ENCODE measurements at places on chromosomes 11 and 22. TPM values are rescaled to one million over a fixed set of nuclear protein-coding genes. Genes with fewer than 3 reads are reported as not detected.

Gene FBXO3
- total RNA-seq, result 41.1 TPM

Gene RAPSN
- total RNA-seq, result 0.50 TPM

Gene CNTN5
- total RNA-seq, result not detected

- no peak for DNase-seq
- no peaks in the 10 kb centered on the region for H3K36me3 ChIP-seq
- no peaks in the 10 kb centered on the region for H3K4me1 ChIP-seq
- no peak overlapping the region for H3K27ac ChIP-seq
Measured at GRCh38 chr11:9118277-9118676, 26.9 kb upstream of the SCUBE2 start.

DNA sequence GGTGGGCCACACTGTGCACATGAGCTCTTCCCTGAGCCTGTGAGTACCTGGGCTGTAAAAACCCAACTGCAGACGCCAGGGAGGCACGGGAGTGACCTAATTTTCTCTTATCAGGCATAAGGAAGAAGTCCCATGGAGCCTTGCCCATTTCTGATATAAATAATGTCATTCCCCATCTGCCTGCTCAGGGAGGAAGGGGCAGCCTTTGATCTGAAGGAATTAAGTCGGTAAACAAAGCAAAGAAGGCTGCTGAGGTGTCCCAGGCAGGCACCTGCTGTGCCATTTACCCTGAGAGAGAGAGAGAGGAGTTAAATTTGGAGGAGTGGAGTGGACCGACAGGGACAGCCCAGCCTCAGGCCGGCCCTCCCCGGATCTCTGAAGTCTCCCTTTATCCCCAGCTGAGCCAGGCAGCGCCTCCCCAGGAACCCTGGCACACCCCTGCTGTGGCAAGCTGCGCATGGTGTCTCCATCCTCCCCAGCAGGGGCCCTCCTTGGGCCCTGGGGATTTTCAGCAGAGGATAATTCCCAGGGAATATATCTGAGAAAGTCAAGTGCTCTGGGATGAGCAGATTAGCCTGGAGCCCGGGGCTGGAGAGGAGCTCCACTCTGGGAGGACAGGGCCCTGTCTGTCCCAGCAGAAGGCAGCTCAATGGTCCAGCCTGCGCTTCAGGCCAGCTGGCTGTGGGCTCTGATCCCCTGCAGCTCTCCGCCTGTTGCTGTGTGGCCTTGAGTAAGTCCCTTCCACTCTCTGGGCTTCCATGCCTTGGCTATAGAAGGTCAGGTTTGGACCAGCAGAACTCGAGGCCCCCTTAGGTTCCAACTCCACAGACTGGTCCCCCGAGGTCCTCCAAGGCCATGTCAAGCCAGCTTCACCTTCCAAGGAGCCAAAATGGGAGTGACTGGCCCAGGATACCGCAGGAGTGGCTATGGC, 17.5 kb upstream of the CABP7 start:
- H3K27me3 ChIP-seq, result no peaks in the 10 kb centered on the region
- peaks cover 49% of the 10 kb centered on the region for H3K4me1 ChIP-seq
- DNase-seq, result no peak
- H3K36me3 ChIP-seq, result peaks cover 1% of the 10 kb centered on the region
- no peak overlapping the region for H3K4me3 ChIP-seq

- peaks cover 69% of the 10 kb centered on the region for H3K4me1 ChIP-seq
- H3K27me3 ChIP-seq, result no peaks in the 10 kb centered on the region
- peak overlapping the region; percentile 96 for H3K27ac ChIP-seq
Measured at GRCh38 chr11:65576867-65577755, 1.3 kb downstream of the EHBP1L1 start.

DNA sequence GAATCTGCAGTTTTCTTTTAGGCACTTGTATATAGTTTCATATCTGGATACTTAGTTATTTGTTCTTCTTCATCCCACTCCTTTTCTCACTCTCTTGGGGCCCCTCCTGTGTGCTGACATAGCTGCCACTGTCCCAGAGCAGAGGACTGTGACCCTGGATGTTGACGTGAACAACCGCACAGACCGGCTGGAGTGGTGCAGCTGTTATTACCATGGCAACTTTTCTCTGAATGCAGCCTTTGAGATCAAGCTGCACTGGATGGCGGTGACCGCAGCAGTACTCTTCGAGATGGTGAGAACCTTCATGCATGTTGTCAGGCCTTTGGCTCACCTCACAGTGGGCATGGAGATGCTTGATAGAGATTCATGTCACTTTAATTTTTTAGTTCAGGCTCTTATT, 50.9 kb upstream of the YWHAH start:
- peaks cover 23% of the 10 kb centered on the region for H3K36me3 ChIP-seq
- no peak for DNase-seq
- H3K27me3 ChIP-seq, result no peaks in the 10 kb centered on the region
- H3K4me3 ChIP-seq, result no peak overlapping the region

DNA sequence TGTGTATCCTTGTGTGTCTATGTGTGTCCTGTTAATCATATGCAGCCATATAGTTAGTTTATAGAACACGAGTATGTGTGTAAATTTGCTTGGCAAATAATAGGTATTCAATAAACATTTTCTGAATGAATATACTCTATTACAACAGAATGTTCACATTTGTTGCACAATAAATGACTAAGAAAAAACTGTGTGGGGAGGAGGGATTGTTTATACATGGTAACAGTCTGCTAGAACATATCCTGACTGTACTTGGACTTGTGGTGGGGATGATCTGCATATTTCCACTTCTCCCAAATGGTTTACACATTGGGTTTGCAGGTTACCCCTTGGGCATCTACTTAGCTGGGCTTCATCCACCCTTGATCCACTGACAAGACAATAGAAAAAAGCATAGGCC, 194.6 kb downstream of the INSC start:
- H3K27ac ChIP-seq, result no peak overlapping the region
- H3K4me1 ChIP-seq, result no peaks in the 10 kb centered on the region
- no peak for DNase-seq

DNA sequence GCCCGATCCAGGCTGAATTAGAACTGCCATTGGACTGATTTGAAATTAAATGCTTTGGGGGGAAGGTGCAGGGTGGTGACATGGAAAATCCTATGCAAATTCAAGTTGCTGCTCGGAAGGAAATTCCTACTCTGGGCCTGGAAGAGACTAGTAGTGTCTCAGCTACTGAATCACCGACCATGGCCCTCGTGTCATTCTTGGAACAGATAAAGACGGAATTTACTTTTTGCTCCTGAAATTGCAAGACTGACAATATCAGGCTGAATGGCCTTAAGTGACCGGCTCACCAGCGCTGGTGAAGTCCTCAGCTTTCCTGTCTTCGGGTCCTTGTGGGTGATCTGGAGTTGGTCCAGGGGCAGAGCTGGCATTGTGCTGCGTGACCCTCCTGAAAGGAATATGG, 6.1 kb downstream of the ASCC2 start:
- DNase-seq, result no peak
- peaks cover 22% of the 10 kb centered on the region for H3K4me1 ChIP-seq
- no peaks in the 10 kb centered on the region for H3K27me3 ChIP-seq
- H3K36me3 ChIP-seq, result peaks cover 81% of the 10 kb centered on the region
- H3K27ac ChIP-seq, result no peak overlapping the region

GRCh38 chr22:17773606-17774205, 563 bp downstream of the BID start:
- H3K36me3 ChIP-seq, result no peaks in the 10 kb centered on the region
- H3K4me1 ChIP-seq, result peaks cover 32% of the 10 kb centered on the region
- peak overlapping the region; percentile 87 for H3K4me3 ChIP-seq
- H3K27ac ChIP-seq, result peak overlapping the region; percentile 43
- no peaks in the 10 kb centered on the region for H3K27me3 ChIP-seq

DNA sequence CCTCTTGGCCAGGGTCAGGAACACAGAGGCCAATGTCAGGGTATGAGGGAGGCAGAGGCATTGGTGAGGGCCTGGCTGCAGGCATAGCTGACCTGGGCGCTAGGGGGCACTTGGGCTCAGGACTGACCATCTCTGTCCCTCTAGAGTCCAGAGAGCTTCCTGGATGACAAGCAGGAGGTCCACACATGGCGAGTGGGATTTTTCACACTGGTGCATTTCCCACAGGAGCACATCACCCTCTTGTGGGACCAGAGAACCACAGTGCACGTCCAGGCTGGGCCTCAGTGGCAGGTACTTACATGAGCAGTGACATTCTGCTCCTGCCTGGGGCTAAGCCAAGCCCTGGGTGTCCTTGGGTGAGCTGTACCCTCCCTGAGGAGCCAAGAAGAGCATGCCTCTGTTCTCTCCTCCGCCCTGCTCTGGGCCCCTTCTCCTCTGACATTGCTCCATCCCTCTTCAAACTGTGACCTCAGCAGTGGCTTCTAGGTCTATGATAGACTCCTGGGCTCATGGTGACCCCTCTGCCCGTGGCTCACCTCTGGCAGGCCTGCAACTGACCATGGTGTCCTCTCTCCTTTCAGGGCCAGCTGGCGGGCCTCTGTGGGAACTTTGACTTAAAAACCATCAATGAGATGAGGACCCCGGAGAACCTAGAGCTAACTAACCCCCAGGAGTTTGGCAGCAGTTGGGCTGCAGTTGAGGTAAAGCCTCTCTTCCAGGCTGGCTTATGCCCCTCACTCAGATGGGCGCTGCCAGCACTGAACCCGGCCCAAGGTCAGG, 46.6 kb downstream of the OTOG start:
- no peaks in the 10 kb centered on the region for H3K4me1 ChIP-seq
- H3K27ac ChIP-seq, result no peak overlapping the region
- H3K36me3 ChIP-seq, result no peaks in the 10 kb centered on the region
- H3K4me3 ChIP-seq, result no peak overlapping the region

GRCh38 chr22:22342697-22343580, 98.4 kb downstream of the VPREB1 start:
- no peaks in the 10 kb centered on the region for H3K4me1 ChIP-seq
- H3K27ac ChIP-seq, result no peak overlapping the region
- H3K4me3 ChIP-seq, result no peak overlapping the region
- no peaks in the 10 kb centered on the region for H3K36me3 ChIP-seq
- DNase-seq, result peak; percentile 90
- H3K27me3 ChIP-seq, result peaks cover 46% of the 10 kb centered on the region

- no peak for DNase-seq
- no peaks in the 10 kb centered on the region for H3K36me3 ChIP-seq
- no peak overlapping the region for H3K27ac ChIP-seq
- H3K27me3 ChIP-seq, result no peaks in the 10 kb centered on the region
- peaks cover 7% of the 10 kb centered on the region for H3K4me1 ChIP-seq
Measured at GRCh38 chr11:130006929-130007328, 4.3 kb upstream of the PRDM10 start.

DNA sequence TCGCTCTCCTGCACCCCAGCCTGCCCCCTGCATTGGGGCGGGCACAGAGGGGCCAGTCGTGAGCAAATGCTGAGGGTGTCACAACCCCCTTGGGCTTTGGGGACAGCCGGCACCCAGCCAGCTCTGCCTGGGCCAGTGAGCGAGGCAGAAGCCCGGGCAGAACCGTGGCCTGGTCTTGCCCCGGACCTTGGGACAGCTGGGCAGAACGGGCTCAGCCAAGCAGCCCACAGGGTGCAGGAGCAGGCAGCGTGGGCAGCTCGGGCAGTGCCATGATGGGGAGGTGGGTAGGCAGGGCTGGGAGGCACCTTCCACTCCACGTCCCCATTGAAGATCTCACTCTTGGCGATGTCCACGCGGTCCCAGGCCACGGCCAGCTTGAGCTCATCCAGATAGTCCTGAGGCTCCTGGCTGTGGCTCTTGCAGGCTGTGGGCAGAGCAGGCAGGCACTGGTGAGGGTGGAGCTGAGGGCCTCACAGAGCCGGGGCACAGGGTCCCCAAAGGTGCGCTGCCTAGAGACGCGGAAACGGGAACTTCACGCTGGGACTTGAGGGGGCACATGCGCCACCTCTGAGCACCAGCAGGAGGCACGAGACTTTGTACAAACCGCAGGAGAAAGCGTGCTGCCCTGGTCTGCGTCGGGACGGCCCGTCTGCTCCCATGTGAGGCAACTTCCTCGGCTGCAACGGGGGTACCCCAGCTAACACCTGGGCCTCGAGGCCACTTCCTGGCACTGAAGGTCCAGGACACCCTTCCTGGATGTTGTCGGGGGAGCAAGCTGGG, 15.2 kb downstream of the TSSC4 start:
- H3K27ac ChIP-seq, result no peak overlapping the region
- DNase-seq, result no peak
- no peaks in the 10 kb centered on the region for H3K36me3 ChIP-seq
- H3K4me1 ChIP-seq, result peaks cover 11% of the 10 kb centered on the region
- peaks cover 1% of the 10 kb centered on the region for H3K27me3 ChIP-seq

GRCh38 chr11:117851106-117851505, 25.4 kb downstream of the FXYD6 start:
- H3K27ac ChIP-seq, result no peak overlapping the region
- H3K36me3 ChIP-seq, result no peaks in the 10 kb centered on the region
- no peak for DNase-seq
- H3K27me3 ChIP-seq, result no peaks in the 10 kb centered on the region

GRCh38 chr11:76857781-76858410, 2.8 kb upstream of the ACER3 start:
- DNase-seq, result no peak
- no peaks in the 10 kb centered on the region for H3K36me3 ChIP-seq
- no peaks in the 10 kb centered on the region for H3K27me3 ChIP-seq

GRCh38 chr11:8105666-8106065, 24.7 kb downstream of the TUB start:
- H3K27me3 ChIP-seq, result no peaks in the 10 kb centered on the region
- H3K4me3 ChIP-seq, result no peak overlapping the region
- H3K4me1 ChIP-seq, result peaks cover 8% of the 10 kb centered on the region
- DNase-seq, result peak; percentile 60
- no peak overlapping the region for H3K27ac ChIP-seq

GRCh38 chr22:17753401-17753989, 20.8 kb downstream of the BID start:
- H3K27me3 ChIP-seq, result no peaks in the 10 kb centered on the region
- peaks cover 6% of the 10 kb centered on the region for H3K4me1 ChIP-seq
- no peak overlapping the region for H3K27ac ChIP-seq
- no peaks in the 10 kb centered on the region for H3K36me3 ChIP-seq
- no peak for DNase-seq

DNA sequence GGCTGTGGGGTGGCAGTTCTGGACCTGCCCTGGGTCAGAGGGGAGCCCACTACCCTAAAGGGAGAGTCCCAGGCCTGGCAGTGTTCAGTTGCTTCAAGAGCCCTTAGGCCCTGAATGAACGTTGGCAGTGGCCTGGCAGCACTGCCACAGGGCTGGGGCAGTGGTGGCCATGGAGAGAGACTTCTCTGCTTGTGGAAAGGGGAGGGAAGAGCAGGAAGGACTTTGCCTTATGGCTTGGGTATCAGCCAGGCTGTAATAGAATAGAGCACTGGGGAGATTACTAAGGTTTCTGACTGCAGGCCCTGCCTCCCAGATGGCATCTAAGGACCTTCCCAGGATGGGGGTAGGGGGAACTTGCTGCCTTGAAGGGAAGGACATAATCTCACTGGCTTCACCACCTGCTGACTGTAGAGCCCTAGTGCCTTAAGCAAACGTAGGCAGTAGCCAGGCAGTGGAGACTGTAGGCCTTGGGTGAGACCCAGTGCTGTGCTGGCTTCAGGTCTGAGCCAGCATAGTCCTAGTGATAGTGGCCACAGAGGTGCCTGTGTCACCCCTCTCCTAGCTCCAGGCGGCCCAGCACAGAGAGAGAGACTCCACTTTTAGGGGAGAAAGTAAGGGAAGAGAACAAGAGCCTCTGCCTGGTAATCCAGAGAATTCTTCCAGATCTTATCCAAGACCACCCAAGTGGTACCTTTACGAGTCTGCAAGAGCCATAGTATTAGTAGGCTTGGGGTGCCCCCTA, 27.6 kb downstream of the PLA2G6 start:
- no peaks in the 10 kb centered on the region for H3K4me1 ChIP-seq
- H3K36me3 ChIP-seq, result no peaks in the 10 kb centered on the region
- H3K4me3 ChIP-seq, result no peak overlapping the region
- no peak for DNase-seq
- no peaks in the 10 kb centered on the region for H3K27me3 ChIP-seq

GRCh38 chr11:104837969-104838639, 60.2 kb downstream of the CASP12 start:
- H3K36me3 ChIP-seq, result no peaks in the 10 kb centered on the region
- H3K4me3 ChIP-seq, result no peak overlapping the region
- H3K4me1 ChIP-seq, result no peaks in the 10 kb centered on the region
- H3K27me3 ChIP-seq, result no peaks in the 10 kb centered on the region

All from esophagus muscularis mucosa (tissue), 4 donors.